ENCODE measurements at places on chromosomes 5 and 9.

DNA sequence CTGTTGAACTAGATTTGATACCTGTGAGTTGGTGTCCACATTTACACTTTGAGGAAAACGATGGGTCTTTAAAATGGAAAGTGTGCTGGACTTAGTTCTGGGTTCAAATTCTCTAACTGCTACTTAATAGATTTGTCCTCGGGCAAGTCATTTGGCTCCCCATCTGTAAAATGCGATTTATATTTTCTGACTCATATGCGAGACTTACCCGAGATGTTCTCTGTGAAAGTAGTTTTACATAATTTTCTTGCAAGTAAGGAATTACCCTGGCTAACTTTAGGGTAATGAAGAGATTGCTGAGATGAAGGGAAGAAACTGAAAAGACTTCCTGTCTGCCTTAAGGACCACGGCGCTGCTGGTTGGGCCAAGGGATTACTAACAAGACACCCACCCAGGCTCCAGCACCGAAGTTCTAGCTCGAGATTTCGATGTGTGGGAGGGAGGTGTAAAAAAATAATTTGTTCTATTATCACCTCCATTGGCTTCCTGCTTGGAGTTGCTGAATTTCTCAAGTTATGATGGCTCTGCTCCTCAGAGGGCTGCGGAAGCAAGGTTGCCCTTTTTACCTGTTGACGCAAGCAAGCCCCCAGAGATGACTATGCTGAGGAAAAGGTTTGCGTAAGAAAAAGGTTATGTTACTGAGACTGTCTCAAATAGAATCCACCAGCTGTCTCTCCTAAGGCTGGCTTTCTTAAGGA is 24.1 kb downstream of the PCSK1 start:
- DNase-seq = peak; percentile 34

DNA sequence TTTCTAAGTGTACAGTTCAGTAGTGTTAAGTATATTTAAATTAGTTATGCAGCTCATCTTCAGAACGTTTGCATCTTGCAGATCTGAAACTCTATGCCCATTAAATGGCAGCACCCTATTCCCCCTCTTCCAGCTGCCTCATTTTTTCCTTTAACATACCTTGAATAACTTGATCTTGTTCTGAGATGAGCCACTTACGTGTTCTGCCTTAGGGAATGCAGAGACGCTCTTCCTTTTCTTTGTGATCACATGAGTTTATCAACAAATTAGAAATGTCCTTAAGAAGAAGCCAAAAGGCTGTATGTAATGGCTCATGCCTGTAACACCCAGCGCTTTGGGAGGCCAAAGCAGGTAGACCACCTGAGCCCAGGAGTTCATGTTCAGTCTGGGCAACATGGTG is 57.6 kb downstream of the SLC46A2 start:
- no peak for DNase-seq

GRCh38 chr5:31537851-31538250 is 5.8 kb downstream of the C5orf22 start:
- DNase-seq = peak; percentile 62

- DNase-seq = peak; percentile 64
Observed at GRCh38 chr5:43140286-43140685, 19.6 kb downstream of the ZNF131 start.

- DNase-seq = peak; percentile 45
Observed at GRCh38 chr5:145787001-145787400, 48.1 kb downstream of the PRELID2 start.

GRCh38 chr9:121711797-121712196 is 60.4 kb downstream of the DAB2IP start:
- DNase-seq = no peak

DNA sequence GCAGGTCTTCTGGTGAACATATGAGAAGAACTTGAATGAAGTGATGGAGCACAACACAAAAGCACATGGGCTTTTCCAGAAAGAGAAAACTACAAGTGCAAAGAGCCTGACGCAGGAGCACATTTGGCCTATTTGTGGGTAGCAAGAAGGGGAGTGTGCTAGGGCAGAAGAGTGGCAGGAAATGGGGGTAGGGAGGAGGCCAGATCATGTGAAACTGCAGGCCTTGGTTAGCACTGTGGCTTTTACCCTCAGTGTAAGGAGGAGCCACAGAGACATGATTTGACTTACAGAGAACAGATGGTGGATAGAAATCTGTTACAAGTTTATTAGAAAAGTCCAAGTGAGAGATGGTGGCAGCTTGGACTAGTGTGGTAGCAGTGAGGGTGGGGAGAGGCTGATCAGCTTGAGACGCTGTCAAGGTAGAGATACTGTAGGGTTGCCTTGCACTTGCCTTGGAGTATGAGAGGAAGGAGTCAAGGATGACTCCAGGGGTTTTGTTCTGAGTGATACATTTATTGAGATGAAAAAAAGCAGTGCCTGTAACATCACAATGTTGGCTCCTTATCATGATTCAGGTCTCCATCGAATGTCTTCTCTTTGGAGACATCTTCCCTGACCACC is 126.7 kb downstream of the PPP2R2B start:
- no peak for DNase-seq

- peak; percentile 9 for DNase-seq
Observed at GRCh38 chr9:91503673-91504081, 80.0 kb upstream of the NFIL3 start.

- DNase-seq = no peak
Observed at GRCh38 chr9:107874591-107875369, 385.2 kb upstream of the KLF4 start.

- peak; percentile 25 for DNase-seq
Observed at GRCh38 chr5:57937501-57938173, 455.0 kb upstream of the ACTBL2 start.

- DNase-seq = peak; percentile 47
Observed at GRCh38 chr9:81635521-81636254, 53.7 kb downstream of the TLE1 start.

- DNase-seq = no peak
Observed at GRCh38 chr9:116447934-116448333, 239.2 kb upstream of the TRIM32 start.

- DNase-seq = no peak
Observed at GRCh38 chr5:66812291-66812690, 216.1 kb downstream of the MAST4 start.

GRCh38 chr9:37215830-37216229 is 95.5 kb downstream of the ZCCHC7 start:
- peak; percentile 70 for DNase-seq

DNA sequence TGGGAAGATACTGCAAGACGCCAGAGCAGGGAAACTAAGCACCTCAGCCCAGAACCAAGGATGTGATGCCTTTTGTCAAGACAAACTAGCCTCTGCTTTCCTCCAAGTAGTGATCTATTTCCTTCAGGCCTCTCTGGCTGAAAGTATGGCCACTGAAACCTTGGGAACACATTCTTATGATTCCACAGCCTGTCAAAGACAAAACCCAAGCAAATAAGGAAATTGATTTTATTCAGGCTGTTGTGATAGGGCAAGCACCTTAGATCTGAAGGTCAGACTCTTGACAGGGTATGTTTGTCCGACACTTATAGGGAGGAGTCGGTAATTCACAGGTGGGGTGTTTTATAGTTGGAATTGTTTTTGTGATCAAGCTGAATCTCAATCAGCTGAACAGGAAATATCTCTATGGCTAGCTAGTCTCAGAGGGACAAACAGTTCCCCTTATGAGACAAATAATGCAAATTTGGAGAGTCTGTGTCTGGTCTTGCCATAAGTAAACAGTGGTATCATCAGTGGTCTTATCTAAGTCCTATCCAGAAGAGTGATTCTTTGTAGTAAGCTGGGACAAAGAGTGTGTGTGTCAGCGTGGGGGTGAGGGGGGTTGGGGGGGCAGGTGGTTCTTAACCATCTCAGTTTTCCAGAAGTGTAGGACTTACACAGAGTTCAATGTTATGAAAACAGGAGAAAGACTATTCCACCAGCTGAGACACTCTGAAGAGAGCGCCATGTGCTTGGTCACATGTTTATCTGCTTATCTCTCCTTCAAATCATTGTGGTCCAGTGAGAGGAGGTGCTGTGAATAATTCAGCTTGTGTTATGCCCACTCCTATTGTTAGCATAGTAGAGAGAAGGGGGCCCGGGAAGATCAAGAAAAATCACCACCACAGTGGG is 6.7 kb upstream of the ZCCHC10 start:
- DNase-seq = peak; percentile 33

DNA sequence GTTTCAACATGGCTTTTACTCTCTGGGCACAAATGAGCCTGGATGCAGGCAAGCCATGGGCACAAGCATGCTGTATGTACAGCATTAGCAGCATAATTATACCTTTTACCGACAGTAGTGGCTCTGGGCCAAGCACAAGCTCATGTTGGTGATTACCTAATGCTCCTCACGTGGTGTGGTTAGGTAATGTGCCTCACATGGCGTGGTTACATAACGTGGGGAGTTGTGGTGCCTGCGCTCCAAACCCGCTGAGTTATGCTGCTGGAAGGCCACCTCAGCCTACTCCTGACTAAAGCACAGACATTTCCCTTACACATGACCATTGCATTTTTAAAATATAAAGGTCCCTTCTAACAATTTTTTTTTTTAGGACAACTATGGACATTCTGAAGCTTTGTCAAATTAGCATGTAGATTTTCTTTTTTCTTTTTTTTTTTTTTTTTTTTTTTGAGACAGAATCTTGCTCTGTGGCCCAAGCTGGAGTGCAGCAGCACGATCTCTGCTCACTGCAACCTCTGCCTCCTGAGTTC is 794.0 kb downstream of the EFNA5 start:
- no peak for DNase-seq

DNA sequence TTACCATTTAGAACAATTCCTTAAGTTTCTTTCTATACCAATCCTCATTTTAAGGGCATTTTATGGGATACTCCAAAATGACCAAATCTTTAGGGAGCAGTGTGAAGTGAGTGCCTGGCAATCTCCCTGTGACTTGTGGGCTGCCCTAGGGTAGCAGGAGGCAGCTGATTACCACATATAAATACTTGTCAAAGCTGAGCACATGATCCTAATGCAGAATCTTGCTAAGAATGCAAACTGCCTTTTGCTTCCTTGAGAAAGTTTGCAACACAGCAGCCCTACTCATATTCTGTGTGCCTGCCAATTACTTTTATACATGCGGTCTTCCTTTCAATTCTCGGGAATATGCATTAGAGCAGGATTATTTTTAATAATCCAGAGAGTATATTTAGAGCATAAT is 18.2 kb upstream of the NREP start:
- DNase-seq = peak; percentile 88

GRCh38 chr9:115636596-115636995 is 517.0 kb upstream of the PAPPA start:
- DNase-seq = no peak

DNA sequence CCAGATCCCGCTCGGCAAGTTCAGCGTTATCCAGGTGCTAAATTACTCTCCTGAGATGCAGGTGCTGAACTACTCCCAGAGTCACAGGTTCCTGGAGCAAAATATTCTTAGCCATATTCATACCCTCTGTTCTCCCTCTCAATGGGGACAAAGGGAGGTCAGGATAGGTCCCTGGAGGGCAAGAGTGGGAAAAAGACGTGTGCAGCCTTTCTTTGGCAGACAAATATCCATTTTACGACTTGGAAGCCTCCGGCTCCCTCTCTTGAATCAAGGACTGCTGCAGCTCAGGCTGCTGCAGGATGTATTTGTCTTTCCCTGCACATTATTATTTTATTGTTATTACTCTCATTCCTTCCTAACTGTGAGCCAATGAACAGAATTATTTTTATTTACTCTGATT is 590.2 kb downstream of the NR2F1-AS1 start:
- no peak for DNase-seq

- no peak for DNase-seq
Observed at GRCh38 chr5:80756292-80756691, 101.5 kb upstream of the DHFR start.

GRCh38 chr5:83513491-83513890 is 41.9 kb downstream of the VCAN start:
- DNase-seq = no peak

Measured in iris pigment epithelial cell (primary cell).